Spinal cord (tissue), 10 donors: ENCODE measurements at places on chromosomes 11 and 22. TPM values are rescaled to one million over a fixed set of nuclear protein-coding genes. Genes with fewer than 3 reads are reported as not detected.
A peak's percentile ranks its signal among the peaks of the same experiment; 100 is the strongest.

Gene GRAMD1B
- 51.5 TPM for total RNA-seq

Gene P2RX6
- total RNA-seq, result 3.3 TPM

Gene MEN1
- 17.6 TPM for total RNA-seq

DNA sequence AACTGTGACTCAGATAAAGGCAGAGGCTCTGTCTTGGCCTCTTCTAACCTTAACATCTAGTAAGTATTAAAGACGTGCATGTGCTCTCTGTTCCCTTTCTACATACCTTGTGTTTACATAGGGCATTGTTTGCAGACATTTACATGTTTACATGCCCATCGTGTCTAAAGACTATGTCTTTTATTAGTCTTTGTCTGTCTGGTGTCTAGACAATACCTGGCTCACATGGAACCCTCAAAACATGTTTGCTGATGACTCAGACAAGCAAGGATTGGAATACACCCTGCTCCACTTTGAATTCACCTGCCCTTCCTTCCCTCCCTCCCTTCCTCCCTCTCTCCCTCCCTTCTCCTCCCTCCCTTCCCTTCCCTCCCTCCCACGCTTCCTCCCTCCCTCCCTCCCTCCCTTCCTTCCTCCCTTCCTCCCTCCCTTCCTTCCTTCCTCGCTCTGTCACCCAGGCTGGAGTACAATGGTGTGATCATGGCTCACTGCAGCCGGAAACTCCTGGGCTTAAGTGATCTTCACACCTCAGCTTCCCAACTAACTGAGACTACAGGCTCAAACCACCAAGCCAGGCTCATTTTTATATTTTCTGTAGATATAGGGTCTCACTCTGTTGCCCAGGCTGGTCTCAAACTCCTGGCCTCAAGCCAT is 23.7 kb upstream of the SORL1-AS1 start:
- peaks cover 18% of the 10 kb centered on the region for H3K36me3 ChIP-seq
- peaks cover 12% of the 10 kb centered on the region for H3K4me1 ChIP-seq
- no peak overlapping the region for H3K27ac ChIP-seq
- no peak for DNase-seq

- H3K36me3 ChIP-seq, result no peaks in the 10 kb centered on the region
- H3K4me3 ChIP-seq, result no peak overlapping the region
- H3K27me3 ChIP-seq, result peaks cover 2% of the 10 kb centered on the region
Observed at GRCh38 chr11:134736251-134736947, 324.4 kb upstream of the B3GAT1 start.

GRCh38 chr11:66676282-66676919 is 1.3 kb downstream of the RBM4B start:
- peaks cover 10% of the 10 kb centered on the region for H3K36me3 ChIP-seq
- DNase-seq, result no peak
- peak overlapping the region; percentile 87 for H3K4me3 ChIP-seq
- peaks cover 45% of the 10 kb centered on the region for H3K4me1 ChIP-seq
- H3K27me3 ChIP-seq, result no peaks in the 10 kb centered on the region

DNA sequence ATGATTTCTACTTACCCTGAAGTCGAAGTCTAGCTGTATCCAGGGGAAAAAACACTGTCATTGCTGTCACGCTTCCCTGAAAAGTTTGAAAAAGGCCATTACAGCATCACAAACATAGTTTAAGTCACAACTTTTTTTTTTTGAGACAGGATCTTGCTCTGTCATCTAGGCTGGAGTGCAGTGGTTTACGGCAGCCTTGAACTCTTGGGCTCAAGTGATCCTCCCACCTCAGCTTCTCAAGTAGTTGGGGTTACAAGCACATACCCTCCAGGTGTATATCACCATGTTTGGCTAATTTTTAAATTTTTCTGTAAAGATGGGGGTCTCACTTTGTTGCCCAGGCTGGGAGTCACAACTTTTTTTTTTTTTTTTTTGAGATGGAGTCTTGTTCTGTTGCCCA is 20.1 kb downstream of the SLC25A17 start:
- no peaks in the 10 kb centered on the region for H3K27me3 ChIP-seq
- no peak for DNase-seq
- no peak overlapping the region for H3K4me3 ChIP-seq
- peaks cover 4% of the 10 kb centered on the region for H3K36me3 ChIP-seq
- H3K4me1 ChIP-seq, result no peaks in the 10 kb centered on the region
- no peak overlapping the region for H3K27ac ChIP-seq

GRCh38 chr11:20647976-20648565 is 21.3 kb upstream of the NELL1 start:
- H3K4me1 ChIP-seq, result no peaks in the 10 kb centered on the region
- no peak overlapping the region for H3K27ac ChIP-seq
- no peak overlapping the region for H3K4me3 ChIP-seq
- H3K27me3 ChIP-seq, result no peaks in the 10 kb centered on the region
- H3K36me3 ChIP-seq, result no peaks in the 10 kb centered on the region

DNA sequence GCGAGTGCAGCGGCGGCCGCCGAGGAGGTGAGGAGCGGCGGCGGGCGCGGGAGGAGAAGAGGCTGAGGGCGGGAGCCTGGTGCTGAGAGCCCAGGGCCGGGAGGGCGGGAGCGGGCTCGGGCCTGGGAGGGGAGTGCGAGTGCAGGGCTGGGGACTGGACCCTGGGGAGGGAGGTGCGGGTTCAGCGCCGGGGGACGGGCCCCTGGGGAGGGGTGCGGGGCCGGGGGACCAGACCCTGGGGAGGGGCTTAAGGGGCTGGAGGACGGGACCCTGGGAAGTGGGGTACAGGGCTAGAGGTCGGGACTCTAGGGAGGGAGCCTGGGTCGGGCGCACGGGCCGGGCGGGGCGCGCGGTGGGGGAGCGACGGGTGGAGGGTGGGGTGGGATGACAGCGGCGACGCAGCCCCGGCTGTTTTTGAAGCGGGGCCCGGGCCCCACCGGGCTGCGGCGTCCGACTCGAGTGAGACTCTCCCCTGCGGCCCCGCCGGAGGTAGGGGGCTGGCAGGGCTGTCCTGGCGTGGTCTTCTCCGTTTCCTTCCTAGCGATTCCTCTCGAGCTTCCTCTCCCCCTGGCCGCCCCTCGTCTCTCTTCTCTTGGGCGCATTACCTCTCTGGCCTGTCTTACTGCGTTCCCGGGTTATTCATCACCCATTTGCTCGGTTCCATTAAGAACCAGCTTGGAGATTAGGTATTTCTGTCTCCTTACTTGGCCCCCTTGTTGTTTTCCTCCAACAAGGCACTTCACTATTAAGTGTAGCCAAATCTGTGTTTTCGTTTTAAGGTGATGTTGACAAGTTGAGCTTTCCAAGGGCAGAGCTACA is 754 bp downstream of the NUP50 start:
- H3K4me3 ChIP-seq, result peak overlapping the region; percentile 72
- H3K36me3 ChIP-seq, result peaks cover 9% of the 10 kb centered on the region
- H3K4me1 ChIP-seq, result peaks cover 21% of the 10 kb centered on the region
- H3K27me3 ChIP-seq, result no peaks in the 10 kb centered on the region

DNA sequence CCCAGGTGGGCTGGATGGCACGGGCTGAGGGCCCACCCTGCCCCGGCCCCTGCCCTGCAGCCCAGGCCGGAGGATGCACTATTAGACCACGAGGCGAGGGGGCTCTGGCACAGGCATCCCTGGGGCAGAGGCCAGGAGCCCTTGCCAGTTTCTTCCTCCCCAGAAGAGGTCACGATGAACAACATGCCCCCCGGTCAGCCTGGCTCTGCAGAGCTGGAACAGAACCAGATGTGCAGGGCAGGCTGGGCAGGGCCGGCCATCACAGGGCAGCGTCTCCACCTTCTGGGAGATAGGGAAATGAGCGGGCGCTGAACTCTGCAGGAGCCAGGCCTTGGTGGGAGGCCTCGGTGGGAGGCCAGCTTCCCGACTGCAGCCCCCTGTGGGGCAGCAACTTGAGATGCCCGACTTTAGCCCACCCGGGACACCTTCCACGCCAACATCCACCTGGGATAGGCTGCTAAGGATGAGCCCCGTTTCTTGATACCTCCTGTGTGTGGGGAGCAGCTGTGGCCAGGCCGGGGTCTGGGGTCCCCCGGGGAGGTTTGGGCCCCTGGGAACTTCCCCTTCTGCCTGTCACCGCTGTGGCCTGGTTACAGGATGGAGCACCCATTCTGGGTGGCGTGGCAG is 21.8 kb upstream of the GNB1L start:
- H3K4me1 ChIP-seq, result peaks cover 63% of the 10 kb centered on the region
- H3K27me3 ChIP-seq, result no peaks in the 10 kb centered on the region
- H3K4me3 ChIP-seq, result no peak overlapping the region
- peaks cover 79% of the 10 kb centered on the region for H3K36me3 ChIP-seq
- H3K27ac ChIP-seq, result no peak overlapping the region

- no peak for DNase-seq
- H3K4me1 ChIP-seq, result peaks cover 5% of the 10 kb centered on the region
- H3K36me3 ChIP-seq, result peaks cover 37% of the 10 kb centered on the region
- no peak overlapping the region for H3K27ac ChIP-seq
Observed at GRCh38 chr22:23874871-23875270, 17.2 kb downstream of the SLC2A11 start.

DNA sequence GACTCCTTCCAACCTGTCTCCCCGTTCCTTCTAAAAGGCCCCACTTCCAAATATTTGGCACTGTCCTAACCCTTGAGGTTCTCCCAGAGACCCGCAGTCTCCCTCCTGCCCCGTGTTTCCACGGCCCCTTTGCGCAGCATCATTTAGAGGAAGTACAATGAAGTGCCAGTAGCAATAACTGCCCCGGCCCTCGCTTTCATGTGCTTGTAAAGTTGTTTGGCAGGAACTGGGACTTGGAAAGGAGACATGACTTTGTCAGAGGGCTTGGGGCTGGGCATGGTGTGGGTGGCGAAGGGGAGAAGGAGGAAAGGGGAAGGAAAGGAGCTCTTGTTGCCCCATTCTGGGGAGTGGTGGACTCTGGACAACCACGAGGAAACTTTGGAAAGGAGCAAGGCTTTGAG is 2.6 kb downstream of the CD44 start:
- H3K4me3 ChIP-seq, result no peak overlapping the region
- no peaks in the 10 kb centered on the region for H3K36me3 ChIP-seq
- DNase-seq, result no peak
- H3K27ac ChIP-seq, result no peak overlapping the region
- peaks cover 20% of the 10 kb centered on the region for H3K27me3 ChIP-seq
